DND-41 (cell line): ENCODE measurements at places on chromosomes 3 and 15.

DNA sequence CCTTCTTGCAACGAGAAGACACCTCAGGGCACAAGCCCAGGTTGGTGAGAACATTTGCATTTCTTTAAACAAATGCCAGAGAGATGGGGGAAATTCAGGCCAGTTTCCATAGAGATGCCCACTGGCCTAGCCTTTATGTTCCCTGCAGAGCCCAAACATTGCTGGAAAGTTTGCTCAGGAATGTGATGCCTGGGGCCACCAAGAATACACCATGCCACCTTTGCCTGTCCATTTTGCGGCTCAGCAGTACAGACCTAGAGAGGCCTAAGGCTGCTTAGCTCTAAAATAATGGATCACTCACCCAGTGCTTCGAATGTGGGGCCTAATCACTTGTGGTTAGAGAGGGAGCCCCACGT is 210.0 kb downstream of the RPLP1 start:
- H3K27ac ChIP-seq, result no peak overlapping the region

- no peak overlapping the region for H3K4me3 ChIP-seq
- no peaks in the 10 kb centered on the region for H3K36me3 ChIP-seq
- no peaks in the 10 kb centered on the region for H3K4me1 ChIP-seq
- H3K27me3 ChIP-seq, result no peaks in the 10 kb centered on the region
- DNase-seq, result no peak
Observed at GRCh38 chr15:46260937-46261336, 626.1 kb downstream of the SQOR start.

GRCh38 chr3:72789786-72790185 is 58.5 kb downstream of the SHQ1 start:
- peaks cover 51% of the 10 kb centered on the region for H3K36me3 ChIP-seq
- no peaks in the 10 kb centered on the region for H3K27me3 ChIP-seq
- no peaks in the 10 kb centered on the region for H3K4me1 ChIP-seq

- H3K4me3 ChIP-seq, result no peak overlapping the region
- no peaks in the 10 kb centered on the region for H3K36me3 ChIP-seq
- no peak overlapping the region for H3K27ac ChIP-seq
- DNase-seq, result peak; percentile 12
Observed at GRCh38 chr3:170499562-170500156, 81.0 kb downstream of the CLDN11 start.

DNA sequence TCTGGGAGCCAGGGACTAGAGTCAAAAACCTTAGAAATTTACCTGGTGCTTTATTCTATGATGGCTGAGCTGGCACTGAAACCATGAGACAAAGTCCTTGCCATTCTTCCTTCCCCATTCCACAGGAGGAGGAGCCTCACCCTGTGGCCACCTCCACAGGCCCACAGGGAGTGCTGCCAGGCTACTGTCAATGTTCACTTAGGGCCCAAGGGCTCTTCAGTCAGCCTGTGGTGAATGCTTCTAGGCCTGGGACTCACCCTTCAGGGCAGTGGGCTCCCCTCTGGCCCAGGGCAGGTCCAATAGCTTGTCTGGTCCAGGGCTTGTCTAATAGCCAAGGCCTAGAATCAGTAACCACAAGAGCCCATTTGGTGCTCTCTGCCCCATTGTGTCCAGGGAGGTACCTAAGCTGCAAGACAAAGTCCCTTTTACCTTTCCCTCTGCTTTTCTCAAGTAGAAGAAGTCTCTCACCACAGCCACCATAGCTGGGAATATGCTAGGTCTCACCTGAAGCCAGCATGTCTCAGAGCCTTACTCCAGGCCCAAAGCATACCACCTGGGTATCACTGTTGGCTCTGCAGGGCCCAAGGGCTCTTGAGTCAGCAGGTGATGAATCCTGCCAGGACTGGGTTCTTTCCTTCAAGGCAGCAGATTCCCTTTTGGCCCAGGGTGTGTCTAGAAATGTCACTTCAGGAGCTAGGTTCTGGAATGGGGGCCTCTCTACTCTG is 61.8 kb upstream of the CHRNB4 start:
- no peak overlapping the region for H3K27ac ChIP-seq
- H3K4me1 ChIP-seq, result peaks cover 3% of the 10 kb centered on the region; the same call in 1 of the 2 replicates
- no peak overlapping the region for H3K4me3 ChIP-seq
- peaks cover 2% of the 10 kb centered on the region for H3K27me3 ChIP-seq

DNA sequence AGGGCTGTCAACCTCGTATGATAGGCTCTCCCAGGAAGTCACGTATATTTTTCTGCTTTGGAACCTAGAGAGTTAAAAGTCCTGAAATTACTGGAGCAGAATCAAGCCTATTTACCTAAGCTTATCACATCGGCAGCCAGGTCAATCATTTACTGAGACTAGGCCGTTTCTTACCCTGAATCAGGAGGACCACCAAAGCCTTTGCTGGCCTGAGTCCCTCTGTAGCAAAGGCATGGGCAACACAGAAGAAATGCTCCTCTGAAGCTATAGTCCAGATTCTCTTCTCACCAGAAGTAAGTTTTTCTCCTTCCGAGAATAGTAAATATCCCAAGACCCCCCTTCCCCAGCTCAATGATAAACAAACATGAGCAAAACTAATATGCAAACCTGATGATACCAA is 125.9 kb upstream of the PHLDB2 start:
- no peaks in the 10 kb centered on the region for H3K27me3 ChIP-seq
- H3K36me3 ChIP-seq, result no peaks in the 10 kb centered on the region
- no peak for DNase-seq
- no peaks in the 10 kb centered on the region for H3K4me1 ChIP-seq
- H3K4me3 ChIP-seq, result no peak overlapping the region

DNA sequence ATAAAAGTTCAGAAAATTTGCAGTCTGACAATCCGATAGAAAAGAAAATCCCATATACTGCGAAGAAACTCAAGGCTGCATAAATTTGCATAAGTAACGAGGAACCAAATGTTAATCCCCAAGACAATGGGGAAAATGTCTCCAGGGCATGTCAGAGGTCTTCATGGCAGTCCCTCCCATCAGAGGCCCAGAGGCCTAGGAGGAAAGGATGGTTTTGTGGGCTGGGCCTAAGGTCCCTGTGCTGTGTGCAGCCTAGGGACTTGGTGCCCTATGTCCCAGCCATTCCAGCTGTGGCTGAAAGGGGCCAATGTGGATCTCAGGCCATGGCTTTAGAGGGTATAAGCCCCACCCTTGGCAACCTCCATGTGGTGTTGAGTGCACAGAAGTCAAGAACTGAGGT is 21.3 kb upstream of the CCR4 start:
- H3K27me3 ChIP-seq, result no peaks in the 10 kb centered on the region
- H3K4me1 ChIP-seq, result no peaks in the 10 kb centered on the region

GRCh38 chr3:181901626-181902025 is 189.9 kb downstream of the SOX2 start:
- no peak overlapping the region for H3K4me3 ChIP-seq
- no peak overlapping the region for H3K27ac ChIP-seq
- H3K27me3 ChIP-seq, result no peaks in the 10 kb centered on the region
- DNase-seq, result no peak

DNA sequence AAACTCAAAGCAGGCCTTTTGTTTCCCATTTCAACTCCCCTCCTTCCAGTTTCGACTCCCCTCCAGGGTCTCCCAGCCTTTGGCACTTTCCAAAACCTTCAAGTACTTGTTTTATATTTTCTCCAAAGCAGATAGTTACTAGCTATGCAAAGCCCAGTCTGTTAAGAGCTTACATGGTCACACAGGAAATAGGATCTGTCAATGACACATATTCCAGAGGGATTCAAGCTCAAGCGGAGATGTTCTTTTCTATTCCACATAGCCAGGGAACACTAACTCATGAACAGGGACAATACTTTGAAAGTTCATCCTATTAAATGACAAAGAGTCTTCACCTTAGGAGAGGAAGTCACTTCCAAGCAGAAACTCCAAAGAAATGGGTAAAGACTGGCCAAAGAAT is 18.6 kb downstream of the SUCLG2 start:
- no peaks in the 10 kb centered on the region for H3K4me1 ChIP-seq
- H3K27ac ChIP-seq, result no peak overlapping the region
- no peaks in the 10 kb centered on the region for H3K27me3 ChIP-seq
- peaks cover 3% of the 10 kb centered on the region; the same call in 1 of the 2 replicates for H3K36me3 ChIP-seq
- no peak overlapping the region for H3K4me3 ChIP-seq

- no peak for DNase-seq
- no peaks in the 10 kb centered on the region for H3K4me1 ChIP-seq
- H3K36me3 ChIP-seq, result no peaks in the 10 kb centered on the region
Observed at GRCh38 chr15:72319360-72319984, 485 bp downstream of the CELF6 start.

- H3K4me3 ChIP-seq, result no peak overlapping the region
- H3K27me3 ChIP-seq, result peaks cover 42% of the 10 kb centered on the region
- H3K27ac ChIP-seq, result no peak overlapping the region
- H3K36me3 ChIP-seq, result no peaks in the 10 kb centered on the region
Observed at GRCh38 chr15:39434751-39435238, 146.1 kb upstream of the THBS1 start.

- H3K36me3 ChIP-seq, result no peaks in the 10 kb centered on the region
- H3K4me3 ChIP-seq, result no peak overlapping the region
- H3K27me3 ChIP-seq, result no peaks in the 10 kb centered on the region
- DNase-seq, result no peak
- no peaks in the 10 kb centered on the region for H3K4me1 ChIP-seq
Observed at GRCh38 chr3:169362868-169363267, 300.6 kb downstream of the MECOM start.

DNA sequence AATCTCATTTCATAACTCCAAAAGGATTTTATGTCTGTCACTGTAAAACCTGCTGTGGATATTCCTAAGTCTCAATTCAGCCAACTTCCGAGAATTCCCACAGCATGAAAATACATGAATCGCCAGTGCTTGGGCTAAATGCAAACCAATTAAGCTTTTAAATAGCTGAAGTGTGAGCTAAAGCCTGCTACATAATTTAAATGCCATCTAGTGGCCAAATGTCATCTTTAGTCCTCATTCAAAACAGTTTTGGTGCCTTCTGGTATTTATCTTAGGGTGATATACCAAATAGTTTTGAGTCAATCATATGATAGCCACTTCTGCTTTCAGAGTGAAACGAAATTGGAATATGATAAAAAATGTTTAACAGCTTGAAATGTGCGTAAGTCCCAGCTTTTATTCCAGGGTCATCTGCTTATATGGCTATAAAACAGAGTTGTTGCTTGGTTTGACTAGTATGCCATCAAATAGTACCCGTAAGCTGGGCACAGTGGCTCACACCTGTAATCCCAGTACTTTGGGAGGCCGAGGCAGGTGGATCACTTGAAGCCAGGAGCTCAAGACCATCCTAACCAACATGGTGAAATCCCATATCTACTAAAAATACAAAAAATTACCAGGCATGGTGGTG is 41.8 kb upstream of the CCNL1 start:
- no peaks in the 10 kb centered on the region for H3K36me3 ChIP-seq
- no peak for DNase-seq
- H3K4me1 ChIP-seq, result no peaks in the 10 kb centered on the region
- H3K27ac ChIP-seq, result no peak overlapping the region
- H3K27me3 ChIP-seq, result no peaks in the 10 kb centered on the region
- H3K4me3 ChIP-seq, result no peak overlapping the region

DNA sequence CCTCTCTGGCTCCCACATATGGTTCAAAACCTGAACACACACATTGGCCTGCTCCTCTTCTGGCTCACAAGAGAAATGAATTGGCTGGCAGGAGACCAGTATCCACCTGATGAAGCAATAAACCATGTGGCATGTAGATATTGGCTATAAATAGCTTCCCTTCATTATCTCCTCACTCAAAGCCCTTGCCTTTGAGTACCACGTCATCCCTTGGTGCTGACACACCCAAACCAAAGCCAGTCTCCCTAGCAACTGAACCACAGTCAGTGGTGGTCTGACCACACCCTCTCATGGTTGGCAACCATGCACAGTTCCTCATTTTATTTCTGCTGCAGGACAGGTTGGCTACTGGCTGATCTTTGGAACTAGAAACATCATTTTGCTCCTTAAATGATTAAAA is 98.8 kb downstream of the ZNF621 start:
- H3K4me3 ChIP-seq, result no peak overlapping the region
- DNase-seq, result no peak
- no peak overlapping the region for H3K27ac ChIP-seq

- no peak for DNase-seq
- H3K36me3 ChIP-seq, result no peaks in the 10 kb centered on the region
- no peak overlapping the region for H3K4me3 ChIP-seq
Observed at GRCh38 chr15:39854161-39854560, 65.9 kb downstream of the GPR176 start.

- no peak for DNase-seq
- H3K36me3 ChIP-seq, result no peaks in the 10 kb centered on the region
- peak overlapping the region; percentile 50 for H3K4me3 ChIP-seq
- no peaks in the 10 kb centered on the region for H3K27me3 ChIP-seq
- peaks cover 53% of the 10 kb centered on the region for H3K4me1 ChIP-seq
Observed at GRCh38 chr15:101167411-101167752, 84.5 kb downstream of the CHSY1 start.

- H3K4me3 ChIP-seq, result no peak overlapping the region
- H3K4me1 ChIP-seq, result no peaks in the 10 kb centered on the region
- H3K27ac ChIP-seq, result no peak overlapping the region
- no peaks in the 10 kb centered on the region for H3K36me3 ChIP-seq
Observed at GRCh38 chr3:58899159-58899952, 150.5 kb downstream of the CFAP20DC start.

- no peak overlapping the region for H3K4me3 ChIP-seq
- H3K27me3 ChIP-seq, result no peaks in the 10 kb centered on the region
- H3K4me1 ChIP-seq, result no peaks in the 10 kb centered on the region
- peak; percentile 59 for DNase-seq
Observed at GRCh38 chr3:67790043-67790442, 135.6 kb upstream of the SUCLG2 start.

DNA sequence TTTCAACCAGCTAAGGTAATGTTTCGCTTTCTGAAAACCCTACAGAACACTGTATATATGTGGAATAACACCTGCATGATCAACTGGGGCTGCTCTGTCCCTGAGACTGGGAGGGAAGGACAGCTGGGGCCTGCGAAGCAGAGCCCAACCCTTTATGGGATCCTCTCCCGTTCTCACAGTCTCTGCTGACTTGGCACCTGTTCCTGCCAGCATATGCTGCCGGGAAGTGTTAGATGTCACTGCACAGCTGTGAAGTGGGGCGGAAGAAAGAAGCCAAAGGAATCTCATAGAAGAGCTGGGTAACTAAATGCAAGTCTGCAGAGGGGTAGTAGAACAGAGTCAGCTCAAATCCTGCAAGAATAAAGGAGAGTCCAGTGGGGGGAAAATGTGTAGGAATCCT is 29.6 kb downstream of the LRRC3B start:
- H3K4me1 ChIP-seq, result no peaks in the 10 kb centered on the region
- no peaks in the 10 kb centered on the region for H3K36me3 ChIP-seq
- no peak overlapping the region for H3K27ac ChIP-seq
- no peak overlapping the region for H3K4me3 ChIP-seq
- no peaks in the 10 kb centered on the region for H3K27me3 ChIP-seq

GRCh38 chr3:87227835-87228144 is 681 bp downstream of the CHMP2B start:
- no peaks in the 10 kb centered on the region for H3K36me3 ChIP-seq
- H3K4me3 ChIP-seq, result peak overlapping the region; percentile 91
- peak overlapping the region; percentile 80 for H3K27ac ChIP-seq
- peaks cover 33% of the 10 kb centered on the region for H3K4me1 ChIP-seq
- no peaks in the 10 kb centered on the region for H3K27me3 ChIP-seq

GRCh38 chr3:10090179-10090578 is 17.9 kb downstream of the FANCD2OS start:
- DNase-seq, result no peak
- peaks cover 89% of the 10 kb centered on the region for H3K36me3 ChIP-seq

DNA sequence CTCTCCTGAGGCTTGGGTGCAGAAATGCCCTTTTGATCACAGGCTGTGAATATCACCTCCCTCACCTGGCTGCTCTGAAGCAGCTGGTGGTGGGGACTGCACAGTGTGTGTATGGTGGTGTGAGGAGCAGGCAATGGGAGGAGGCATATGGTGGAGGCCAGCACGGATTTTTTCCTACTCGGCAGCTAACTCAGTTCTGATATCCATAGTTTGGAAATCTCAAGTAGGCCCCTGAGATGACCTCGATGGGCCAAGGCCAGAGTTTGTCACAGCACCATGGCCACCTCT is 21.3 kb upstream of the CXCR6 start:
- DNase-seq, result no peak
- peaks cover 84% of the 10 kb centered on the region for H3K36me3 ChIP-seq
- no peak overlapping the region for H3K4me3 ChIP-seq
- H3K27ac ChIP-seq, result peak overlapping the region; percentile 99
- peaks cover 75% of the 10 kb centered on the region for H3K4me1 ChIP-seq
